SJSA1 (cell line): ENCODE measurements at places on chromosomes 12 and 14. TPM values are rescaled to one million over a fixed set of nuclear protein-coding genes. Genes with fewer than 3 reads are reported as not detected.

- DNase-seq, result peak; percentile 88
- H3K27ac ChIP-seq, result peak within 1 kb of the TSS; percentile 96
- peak within 1 kb of the TSS; percentile 93 for H3K4me3 ChIP-seq
- peaks cover 40% of the 10 kb centered on the region for H3K4me1 ChIP-seq
Observed at GRCh38 chr14:64504310-64504896, at the start of gene ZBTB1. ZBTB1 (plus strand) TSS chr14:64504770; CDS start chr14:64521505, 16,735 bp downstream.

DNA sequence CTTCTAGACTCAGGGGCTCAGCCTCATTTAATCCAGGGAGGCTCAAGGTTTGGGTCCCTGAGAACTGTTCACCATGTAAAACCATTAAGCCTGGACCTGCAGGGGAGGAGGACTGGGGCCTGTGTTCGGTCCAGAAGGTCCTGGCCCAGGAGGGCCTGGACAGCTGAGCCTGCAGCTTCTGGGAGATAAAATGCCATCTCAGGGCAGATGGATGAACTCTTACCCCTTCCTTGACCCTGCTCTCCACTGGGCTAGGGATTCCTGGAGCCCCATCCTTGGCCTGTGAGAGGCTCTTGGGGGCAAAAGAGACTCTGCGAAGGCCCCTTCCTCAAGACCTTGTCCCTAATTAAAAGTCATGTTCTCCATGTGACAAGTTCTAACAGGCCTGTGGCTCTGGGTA lies 51.2 kb downstream of the PRMT8 start:
- H3K27me3 ChIP-seq, result peaks cover 20% of the 10 kb centered on the region
- no peaks in the 10 kb centered on the region for H3K4me1 ChIP-seq
- no peak overlapping the region for H3K27ac ChIP-seq
- no peak overlapping the region for H3K4me3 ChIP-seq
- DNase-seq, result no peak

DNA sequence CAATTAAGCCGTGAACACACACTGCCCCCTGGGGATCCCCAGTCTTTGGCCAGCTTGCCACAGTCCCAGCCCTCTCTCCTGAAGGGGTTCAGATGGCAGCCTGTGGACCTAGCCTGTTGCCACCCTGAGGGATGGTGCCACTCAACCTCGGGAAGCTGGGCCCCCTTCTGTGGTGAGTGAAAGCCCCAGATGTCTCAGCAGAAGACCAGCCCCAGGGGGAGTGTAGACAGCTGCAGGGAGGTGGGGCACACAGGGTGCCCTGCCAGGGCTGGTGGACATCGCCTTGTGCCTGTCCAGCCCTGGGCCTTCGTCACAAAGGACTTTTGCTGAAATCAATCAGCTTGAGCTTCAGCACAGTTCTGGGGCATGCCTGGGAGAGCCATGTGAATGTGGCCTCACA lies 32.4 kb downstream of the C14orf132 start:
- H3K27ac ChIP-seq, result no peak overlapping the region
- no peak for DNase-seq
- H3K4me3 ChIP-seq, result no peak overlapping the region
- H3K27me3 ChIP-seq, result no peaks in the 10 kb centered on the region; the same call in 1 of the 2 replicates

DNA sequence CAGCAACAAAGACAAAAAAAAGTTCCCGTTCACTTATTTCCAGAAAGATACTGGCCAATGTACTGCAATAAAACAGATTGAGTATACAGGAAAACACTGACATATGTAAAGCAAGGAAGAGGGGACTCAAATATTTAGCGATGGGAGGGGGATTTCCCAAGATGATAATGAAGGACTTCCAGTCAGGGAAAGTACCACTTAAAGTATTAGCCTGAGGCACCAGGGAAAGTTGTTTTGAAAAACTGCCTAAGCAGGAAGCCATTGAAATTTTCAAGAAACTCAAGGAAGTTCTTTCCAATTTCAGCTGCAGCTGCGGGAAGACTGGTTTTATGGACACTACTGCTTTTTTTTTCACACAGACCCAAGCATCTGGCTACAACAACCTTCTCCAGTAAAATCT lies 1007.4 kb upstream of the NOVA1 start:
- no peaks in the 10 kb centered on the region for H3K27me3 ChIP-seq
- H3K4me1 ChIP-seq, result no peaks in the 10 kb centered on the region
- H3K36me3 ChIP-seq, result no peaks in the 10 kb centered on the region
- no peak for DNase-seq

DNA sequence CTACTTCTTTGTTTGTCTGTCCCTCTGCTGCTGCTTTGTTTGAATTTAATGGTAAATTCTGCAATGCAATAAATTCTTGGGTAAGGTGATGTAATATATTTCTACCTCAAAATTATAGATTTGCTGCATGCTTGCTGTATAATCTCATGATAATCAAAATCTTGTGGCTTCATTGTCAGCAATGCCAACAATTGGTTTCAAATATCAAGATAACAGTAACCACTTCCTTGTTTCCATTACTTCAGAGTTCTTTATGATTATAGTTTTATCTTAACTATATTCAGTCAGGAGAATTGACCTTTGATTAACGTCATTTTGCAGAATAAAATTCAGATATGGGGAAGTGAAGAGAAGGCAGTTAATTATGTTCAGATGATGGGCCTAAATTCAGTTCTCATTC lies 30.2 kb upstream of the RNU6-8 start:
- H3K4me1 ChIP-seq, result peaks cover 15% of the 10 kb centered on the region
- no peak for DNase-seq
- no peak overlapping the region for H3K4me3 ChIP-seq

DNA sequence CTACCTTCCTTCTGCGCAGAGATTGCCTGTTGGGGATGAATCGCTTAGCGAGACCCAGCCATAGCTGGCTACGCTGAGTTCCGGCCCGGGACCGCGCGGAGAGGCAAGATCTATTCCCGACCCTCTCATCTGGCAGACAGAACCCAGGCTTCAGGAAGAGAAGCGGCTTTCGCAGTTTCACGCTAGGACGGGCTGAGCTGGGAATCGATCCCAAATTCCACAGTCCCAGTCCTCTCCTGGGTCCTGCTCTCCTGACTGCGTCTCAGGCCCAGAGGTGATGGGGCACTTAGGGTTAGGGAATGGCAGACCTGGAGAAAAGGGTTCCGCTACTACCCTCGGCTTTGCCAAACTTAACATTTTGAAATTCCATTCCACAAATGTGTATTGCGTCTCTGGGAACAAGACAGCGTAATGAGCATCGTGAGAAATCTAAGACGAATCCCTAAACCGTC lies 2.8 kb downstream of the PTPN21 start:
- no peaks in the 10 kb centered on the region for H3K27me3 ChIP-seq
- peaks cover 52% of the 10 kb centered on the region for H3K36me3 ChIP-seq
- DNase-seq, result no peak
- no peak overlapping the region for H3K27ac ChIP-seq
- H3K4me3 ChIP-seq, result peak overlapping the region; percentile 39

KRT85 gene
- total RNA-seq, result not detected in 2 replicates

NR2C1 gene
- total RNA-seq, result 16.6 and 37.9 TPM in 2 replicates

SRGAP1 gene
- total RNA-seq, result 3.7 and 4.1 TPM in 2 replicates
